ENCODE measurements at places on chromosomes 4 and X.

GRCh38 chrX:15416133-15416993 lies 32.1 kb upstream of the VEGFD start:
- DNase-seq: no peak

DNA sequence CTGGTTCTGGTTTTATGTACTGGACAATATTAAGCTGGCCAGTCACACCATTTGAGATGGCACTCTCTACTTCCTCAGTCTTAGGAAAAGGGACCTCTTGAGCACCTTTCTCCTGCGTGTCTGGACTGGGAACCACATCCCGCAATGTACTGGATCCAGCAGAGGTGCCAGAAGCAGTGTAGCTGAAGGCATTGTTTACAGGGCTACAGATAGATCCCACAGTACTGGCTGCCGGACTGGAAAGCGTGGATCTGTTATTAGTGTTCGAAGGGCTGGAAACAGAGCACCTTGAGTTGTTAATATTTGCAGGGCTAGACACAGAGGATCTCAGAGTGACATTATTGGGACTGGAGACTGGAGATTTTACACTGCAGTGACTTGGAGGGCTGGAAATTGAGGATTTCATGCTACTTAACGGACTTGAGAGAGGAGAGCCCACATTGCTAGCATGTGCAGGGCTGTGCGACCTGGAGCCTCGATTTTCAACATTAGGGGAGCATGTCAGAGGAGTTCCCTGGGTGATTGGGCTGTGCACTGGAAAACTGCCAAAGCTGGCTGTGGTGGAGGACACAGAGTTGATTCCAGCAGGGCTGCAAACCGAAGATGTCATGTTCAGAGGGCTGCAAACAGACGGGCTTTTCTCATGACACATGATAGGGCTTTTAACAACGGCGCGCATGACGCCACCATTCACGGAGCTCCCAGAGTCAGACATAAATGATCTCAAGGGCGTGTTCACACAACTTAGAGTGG lies 6.4 kb downstream of the NR3C2 start:
- DNase-seq: no peak

GRCh38 chrX:151988706-151989299 lies 14.3 kb upstream of the GABRE start:
- no peak for DNase-seq

DNA sequence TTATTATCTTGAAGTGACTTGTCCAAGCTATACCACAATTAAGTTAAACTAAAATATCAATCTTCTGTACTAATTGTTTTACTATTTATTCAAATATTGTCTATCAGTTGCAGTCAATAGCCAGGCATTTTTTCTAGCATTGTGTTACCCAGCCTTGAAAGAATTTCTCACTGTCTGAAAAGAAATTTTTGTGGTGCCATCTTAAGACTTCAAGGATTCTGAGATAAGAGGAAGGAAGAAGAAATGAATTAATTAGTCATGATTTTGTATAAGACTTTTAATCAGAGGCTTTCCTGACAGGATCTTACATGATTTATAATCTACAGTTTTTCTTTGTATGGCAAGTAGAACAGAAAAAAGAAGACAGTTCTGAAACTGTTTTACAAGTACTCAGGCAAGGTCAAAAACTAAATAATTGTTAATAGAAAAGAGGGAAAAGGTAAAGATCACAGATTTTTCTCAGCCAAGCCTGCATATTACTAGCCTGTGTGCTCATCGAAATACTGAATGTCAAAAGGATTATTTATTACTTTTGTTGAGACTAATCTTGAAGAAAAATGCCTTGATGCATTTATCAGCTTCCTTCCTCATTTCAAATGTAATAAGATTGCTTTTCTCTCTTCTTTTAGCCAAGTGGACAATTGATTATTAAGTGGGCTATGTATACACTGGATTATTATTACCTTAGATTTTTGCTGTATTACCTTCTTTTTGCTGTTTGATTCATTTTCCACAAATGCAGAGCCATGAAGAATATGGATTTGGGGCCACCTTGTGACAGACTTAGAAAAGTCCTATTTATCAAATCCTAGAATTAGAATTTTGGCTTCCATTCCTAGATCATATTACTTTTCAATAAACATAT lies 53.8 kb downstream of the CXCL1 start:
- no peak for DNase-seq

- DNase-seq: no peak
Measured at GRCh38 chr4:159292137-159292896, 189.4 kb downstream of the RAPGEF2 start.

DNA sequence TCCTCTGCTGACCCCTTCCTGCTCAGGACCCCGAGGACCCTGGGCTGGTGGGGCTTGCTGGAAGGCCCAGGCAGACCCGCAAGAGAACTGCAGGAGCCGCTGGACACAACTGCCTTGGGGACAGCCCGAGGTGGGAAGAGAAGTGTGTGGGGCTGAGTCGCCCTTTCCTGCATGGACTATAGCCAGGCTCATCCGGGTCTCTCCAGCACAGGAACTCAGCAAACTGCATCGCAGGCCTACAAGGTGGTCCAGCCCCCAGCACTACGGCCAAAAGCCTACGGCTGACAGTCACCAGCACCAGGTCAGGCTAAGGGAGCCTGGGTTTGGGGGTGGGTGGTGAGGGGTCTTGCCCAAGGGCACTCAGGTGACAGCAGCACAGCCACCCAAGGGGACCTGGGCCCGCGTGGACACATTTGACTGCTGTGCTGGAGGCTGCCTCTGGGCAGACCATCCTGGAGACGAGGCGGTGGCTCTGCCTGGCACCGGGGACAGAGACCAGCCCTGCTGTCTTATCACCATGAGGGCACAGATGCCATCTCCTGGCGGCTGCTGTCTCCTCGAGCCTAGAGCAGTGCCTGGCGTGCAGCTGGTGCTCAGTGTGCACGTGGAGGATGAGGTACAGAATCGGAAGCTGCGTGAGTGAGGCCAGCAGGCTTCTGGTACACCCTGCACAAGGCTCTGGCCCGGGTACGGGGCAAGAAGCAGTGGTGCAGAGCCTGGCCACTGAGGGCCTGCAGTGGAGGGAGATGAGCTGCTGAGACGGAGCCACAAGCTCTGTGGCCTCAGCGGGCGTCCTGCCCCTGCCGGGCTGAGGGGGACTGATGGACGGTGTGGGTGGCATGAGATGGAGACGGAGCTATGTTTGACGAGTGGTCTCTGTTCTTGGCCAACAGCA lies 15.1 kb downstream of the LRPAP1 start:
- no peak for DNase-seq

- DNase-seq: no peak
Measured at GRCh38 chr4:93911671-93912070, 83.1 kb downstream of the ATOH1 start.

- no peak for DNase-seq
Measured at GRCh38 chr4:111697176-111697942, 447.9 kb upstream of the FAM241A start.

DNA sequence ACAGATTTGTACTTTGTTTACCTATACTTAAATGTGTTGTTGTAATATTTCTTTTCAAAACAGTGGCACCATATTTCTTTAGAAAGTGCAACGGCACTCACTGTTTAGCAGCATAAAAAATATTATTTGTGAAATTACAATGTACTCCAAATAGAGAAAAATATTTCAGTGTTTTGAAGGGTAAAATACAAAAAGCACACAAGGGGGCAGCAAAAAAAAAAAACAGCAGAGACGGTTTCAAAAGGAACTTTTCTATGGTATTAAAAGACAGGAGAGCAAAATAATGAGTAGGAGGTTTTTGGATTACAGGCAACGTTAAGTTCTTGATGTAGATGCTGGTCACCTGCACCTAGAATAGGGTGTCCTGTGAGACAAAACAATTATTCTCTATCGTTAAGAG lies 2.0 kb downstream of the NUDT11 start:
- DNase-seq: no peak

GRCh38 chrX:104309169-104309568 lies 54.4 kb upstream of the ESX1 start:
- DNase-seq: no peak

GRCh38 chrX:20753076-20753475 lies 486.4 kb upstream of the RPS6KA3 start:
- no peak for DNase-seq

DNA sequence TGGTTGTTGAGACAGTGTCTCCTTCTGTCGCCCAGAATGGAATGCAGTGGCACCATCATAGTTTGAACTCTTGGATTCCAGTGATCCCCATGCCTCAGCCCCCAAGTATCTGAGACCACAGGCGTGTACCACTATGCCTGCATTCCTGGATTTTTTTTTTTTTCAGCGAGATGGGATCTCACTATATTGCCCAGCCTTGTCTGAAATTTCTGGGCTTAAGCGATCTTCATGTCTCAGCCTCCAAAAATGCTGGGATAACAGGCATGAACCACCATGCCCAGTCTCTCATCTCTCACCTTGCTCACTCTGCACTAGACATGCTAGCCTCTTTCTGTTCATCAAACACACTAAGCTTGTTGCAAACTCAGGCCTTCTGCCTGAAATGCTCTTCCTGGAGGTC lies 104.1 kb downstream of the UBE2K start:
- DNase-seq: no peak

GRCh38 chr4:139530833-139531427 lies 25.1 kb downstream of the SETD7 start:
- peak; percentile 37 for DNase-seq

DNA sequence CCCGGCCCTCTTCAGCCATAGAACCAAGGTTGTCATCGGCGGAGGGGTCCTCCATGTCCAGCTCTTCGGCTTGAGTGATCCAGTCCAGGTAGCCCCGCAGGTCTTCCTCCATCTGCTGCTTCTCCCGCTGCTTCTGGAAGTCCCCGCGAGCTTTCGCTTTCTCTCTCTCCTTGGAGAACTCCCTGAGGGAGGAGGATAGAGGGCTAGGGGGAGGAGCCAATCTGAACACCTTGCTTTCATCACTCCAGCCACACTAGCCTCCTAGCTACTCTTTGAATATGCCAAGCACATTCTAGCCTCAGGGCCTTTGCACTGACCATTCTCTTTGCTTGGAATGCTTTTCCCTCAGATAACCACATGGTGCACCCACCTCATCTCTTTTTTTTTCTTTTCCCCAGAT lies 6.2 kb downstream of the CACNA1F start:
- no peak for DNase-seq

All from activated T-cell treated with anti-CD3 and anti-CD28 coated beads for 24 hours (primary cell).